ENCODE measurements at places on chromosomes 11 and 22.

DNA sequence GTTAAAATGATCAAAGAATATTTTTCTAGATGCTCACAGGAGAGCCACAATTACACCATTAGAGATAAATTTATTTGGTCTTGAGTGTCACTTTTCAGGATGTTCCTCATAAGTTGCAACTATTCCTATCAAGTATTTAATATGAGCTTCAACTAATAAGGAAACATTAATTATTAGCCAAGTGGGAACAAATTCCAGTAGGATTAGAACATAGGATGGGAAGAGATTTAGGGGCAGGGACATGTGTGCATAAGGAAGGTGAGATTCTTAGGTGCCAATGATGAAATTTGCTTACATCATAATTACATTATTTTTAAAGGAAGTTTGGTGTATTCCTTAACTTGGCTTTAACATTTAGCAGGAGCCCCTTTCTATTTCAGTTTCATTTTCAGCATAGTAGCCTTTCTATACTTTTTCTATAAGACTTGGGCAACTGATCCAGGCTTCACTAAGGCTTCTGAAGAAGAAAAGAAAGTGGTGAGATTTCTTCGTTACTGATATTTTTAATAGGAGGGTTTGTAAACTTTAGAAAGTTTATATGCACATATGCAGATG, 38.8 kb downstream of the CSRP3 start:
- DNase-seq, result no peak

GRCh38 chr11:69385832-69386427, 92.0 kb downstream of the MYEOV start:
- no peak for DNase-seq

- no peak for DNase-seq
Measured at GRCh38 chr11:109362059-109362458, 59.9 kb upstream of the C11orf87 start.

- DNase-seq, result no peak
Measured at GRCh38 chr11:12746593-12747097, 72.4 kb downstream of the TEAD1 start.

- no peak for DNase-seq
Measured at GRCh38 chr11:1072821-1073231, 1.8 kb upstream of the MUC2 start.

DNA sequence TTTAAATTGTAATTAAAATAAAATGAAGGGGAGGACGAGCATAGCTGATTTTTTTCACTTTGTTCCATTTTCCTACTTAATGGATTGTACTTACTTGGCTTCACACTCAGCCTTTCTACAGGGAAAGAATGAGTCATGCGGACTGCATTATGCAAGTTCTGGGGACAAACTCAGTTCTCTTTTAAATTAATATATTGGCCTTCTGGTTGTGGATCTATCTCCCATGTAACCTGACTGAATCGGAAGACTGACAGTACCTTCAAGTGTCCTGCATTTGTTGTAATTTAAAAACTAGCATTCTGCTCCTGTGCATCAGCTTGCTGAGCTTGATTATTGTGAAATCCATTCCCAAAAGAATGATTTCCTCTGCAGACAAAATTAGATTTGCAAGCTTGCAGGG, 12.2 kb downstream of the OR8D1 start:
- no peak for DNase-seq
